ENCODE measurements at places on chromosomes 7 and 10. TPM values are rescaled to one million over a fixed set of nuclear protein-coding genes. Genes with fewer than 3 reads are reported as not detected.

GRCh38 chr10:84077768-84078167 is 61.5 kb upstream of the GHITM start:
- no peak for DNase-seq

DNA sequence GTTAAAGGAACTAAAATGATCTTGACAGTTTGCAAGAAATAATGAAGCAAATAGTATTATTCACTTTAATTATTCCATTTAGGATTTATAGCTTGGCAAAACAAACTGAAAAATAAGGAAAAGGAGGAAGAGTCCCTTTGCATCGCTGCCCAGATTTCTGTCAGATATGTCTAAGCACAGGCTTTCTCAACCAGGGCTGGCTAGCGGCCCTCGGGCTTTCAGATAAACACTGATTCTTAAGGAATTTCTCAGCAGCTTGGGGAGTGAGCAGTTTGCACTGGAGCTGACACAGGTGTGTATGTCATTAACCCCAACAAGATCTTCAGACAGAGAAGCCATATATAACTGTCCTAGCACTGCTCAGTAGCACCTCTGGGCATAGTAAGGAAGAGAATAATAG is 47.9 kb upstream of the SEMA3D start:
- DNase-seq: no peak

- peak; percentile 82 for DNase-seq
Observed at GRCh38 chr7:2451171-2452073, 24.8 kb downstream of the GRIFIN start.

GRCh38 chr10:3010334-3010733 is 57.0 kb upstream of the PFKP start:
- DNase-seq: no peak

DNA sequence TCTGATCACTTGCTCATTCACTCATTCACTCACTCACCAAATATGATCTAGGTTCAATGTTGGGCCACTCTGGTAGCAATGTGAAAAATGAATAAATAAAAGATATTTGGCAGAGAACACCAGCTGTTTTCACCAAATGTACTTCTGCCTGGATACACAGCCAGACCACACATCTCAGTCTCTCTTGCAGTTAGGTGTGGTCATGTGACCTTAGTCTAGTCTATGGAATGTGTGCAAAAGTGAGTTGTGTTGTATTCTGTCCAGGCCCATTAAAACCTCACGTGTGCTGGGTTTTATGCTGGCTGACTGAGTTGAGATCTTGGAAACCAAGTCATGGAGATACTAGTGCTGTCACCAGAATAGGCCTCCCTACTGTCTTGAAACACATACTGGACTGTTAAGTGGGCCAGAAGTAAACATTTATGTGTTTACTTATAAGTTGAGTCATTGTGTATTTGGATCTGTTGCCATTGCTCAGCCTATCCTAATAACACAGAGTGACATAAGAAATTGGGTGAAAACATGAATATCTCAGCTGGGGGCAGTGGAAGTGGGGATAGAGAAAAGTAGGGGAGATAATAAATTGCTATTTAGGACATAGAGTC is 145.5 kb downstream of the PTEN start:
- no peak for DNase-seq

DNA sequence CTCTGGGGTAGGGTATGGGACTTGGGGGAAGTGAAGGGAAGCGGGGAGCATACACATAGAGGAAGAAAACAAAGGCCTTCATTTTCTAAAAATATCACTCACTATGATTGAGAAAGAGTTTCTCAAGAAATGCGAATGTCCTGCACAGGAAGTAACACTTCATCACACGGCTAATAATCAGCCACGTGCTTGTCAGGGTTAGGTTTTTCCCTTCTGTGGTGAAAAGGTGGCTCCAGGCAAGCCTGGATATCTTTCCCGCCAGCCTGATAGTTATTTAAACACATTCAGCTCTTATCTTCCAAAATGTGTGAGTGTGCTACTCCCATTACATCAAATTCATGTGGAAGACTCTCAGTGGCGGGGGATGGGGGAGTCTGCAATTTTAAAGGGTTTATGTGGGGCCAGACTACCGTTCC is 166.4 kb upstream of the ADO start:
- DNase-seq: no peak

GRCh38 chr7:68694656-68695055 is 903.6 kb upstream of the AUTS2 start:
- DNase-seq: no peak

GRCh38 chr10:75003891-75004290 is 107.6 kb upstream of the SAMD8 start:
- DNase-seq: no peak

- peak; percentile 87 for DNase-seq
Observed at GRCh38 chr10:125084191-125084613, 76.2 kb downstream of the CTBP2 start.

GRCh38 chr7:23299770-23300300 is 696 bp downstream of the MALSU1 start:
- DNase-seq: no peak

The RAPGEF5 gene
- total RNA-seq: 5.6 TPM

The OR2A25 gene
- total RNA-seq: not detected

The OGDHL gene
- total RNA-seq: 2.6 TPM

The A1CF gene
- not detected for total RNA-seq

The C10orf62 gene
- not detected for total RNA-seq

The RBP3 gene
- not detected for total RNA-seq

The CEP55 gene
- total RNA-seq: 62.6 TPM

The HTR5A gene
- total RNA-seq: not detected

The ALOX5 gene
- 0.11 TPM for total RNA-seq

The MYPN gene
- total RNA-seq: 7.1 TPM

The ZNF32 gene
- total RNA-seq: 14.3 TPM

The SEPHS1 gene
- total RNA-seq: 42.5 TPM

The SPDYE9 gene
- not detected for total RNA-seq
